Cerebellar nuclear complex (tissue), 1 donor: ENCODE measurements at places on chromosomes 4 and X.

- no peak for DNase-seq
Observed at GRCh38 chr4:75235359-75235951, 278.7 kb downstream of the RCHY1 start.

DNA sequence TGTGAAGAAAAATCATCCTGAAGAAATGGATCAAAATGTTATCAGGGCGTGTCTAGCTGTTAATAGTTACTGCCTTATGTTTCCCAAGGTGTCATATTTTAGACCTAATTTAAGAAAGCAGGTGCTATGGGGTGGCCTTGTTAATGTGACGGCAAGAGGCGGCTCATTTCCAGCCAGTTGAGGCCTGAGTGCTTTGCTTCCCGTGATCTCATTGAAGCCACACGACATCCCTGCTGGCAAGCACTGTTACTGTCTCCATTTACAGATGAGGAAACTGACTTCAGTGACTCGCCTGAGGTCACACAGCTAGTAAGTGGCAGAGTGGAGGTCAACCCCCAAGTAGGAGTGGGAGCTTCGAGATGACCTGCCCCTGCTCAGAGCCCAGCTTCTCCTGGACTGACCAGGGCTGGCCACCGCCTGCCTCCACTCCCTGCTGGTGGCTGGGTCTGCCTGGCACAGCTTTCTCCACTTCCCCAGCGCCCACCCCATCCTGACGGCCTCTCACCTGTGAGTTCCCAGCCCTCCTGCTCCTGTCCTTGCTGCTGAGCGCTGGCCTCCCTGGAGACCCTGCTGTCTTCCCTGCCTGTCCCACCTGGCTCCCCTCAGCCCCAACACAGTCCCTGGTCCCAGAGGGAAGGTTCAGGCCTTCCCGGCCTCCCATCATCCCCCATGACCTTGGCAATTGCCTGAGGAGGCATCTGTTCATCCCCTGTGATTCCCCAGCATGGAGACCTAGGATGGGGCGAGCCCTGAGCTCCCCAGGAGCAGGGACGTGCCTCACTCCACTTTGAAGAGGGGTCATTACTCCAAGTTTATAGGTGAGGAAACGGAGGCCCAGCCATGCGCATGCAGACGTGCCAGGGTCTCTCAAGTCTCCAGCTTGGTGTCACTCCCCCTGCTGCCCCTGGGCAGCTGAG, 47.7 kb upstream of the SORCS2 start:
- DNase-seq, result no peak

DNA sequence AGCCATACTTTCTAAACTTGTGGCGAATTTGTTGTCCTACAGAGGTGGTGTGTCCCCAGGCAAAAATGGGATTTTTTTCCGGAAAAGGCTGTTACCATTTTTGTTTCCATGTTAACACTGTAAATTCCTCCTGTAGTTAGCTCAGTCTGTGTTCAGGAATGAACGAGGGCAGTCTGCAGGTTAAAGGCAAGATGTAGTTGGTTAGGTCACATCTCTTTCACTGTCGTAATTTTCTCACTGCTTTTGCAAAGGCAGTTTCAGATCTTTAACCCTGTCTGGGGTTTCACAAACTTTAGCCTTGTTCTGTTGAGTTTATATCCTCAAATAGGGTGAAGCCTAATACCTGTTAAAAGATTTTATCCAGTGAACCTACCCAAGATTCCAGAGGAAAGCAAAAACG, 50.5 kb upstream of the PUDP start:
- DNase-seq, result no peak

- DNase-seq, result no peak
Observed at GRCh38 chr4:96295143-96295741, 455.3 kb downstream of the PDHA2 start.

DNA sequence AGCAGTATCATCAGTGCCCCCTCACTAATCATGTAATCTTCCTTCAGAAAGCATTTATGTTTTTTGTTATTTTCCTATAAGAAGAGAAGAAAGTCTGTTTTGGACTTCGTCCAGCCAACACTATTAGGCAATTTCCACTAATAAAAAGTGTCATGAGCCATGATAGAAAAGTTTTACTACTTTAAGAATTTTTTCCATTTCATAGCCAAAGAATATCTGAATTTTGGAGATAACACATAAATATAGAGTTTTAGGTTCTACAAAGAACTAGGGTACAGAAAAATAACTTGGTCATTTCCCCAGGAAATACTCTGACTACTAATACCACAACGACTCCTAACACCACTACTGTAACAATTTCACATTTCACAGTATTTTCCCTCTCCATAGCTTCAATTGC, 41.8 kb upstream of the VEGFC start:
- no peak for DNase-seq

DNA sequence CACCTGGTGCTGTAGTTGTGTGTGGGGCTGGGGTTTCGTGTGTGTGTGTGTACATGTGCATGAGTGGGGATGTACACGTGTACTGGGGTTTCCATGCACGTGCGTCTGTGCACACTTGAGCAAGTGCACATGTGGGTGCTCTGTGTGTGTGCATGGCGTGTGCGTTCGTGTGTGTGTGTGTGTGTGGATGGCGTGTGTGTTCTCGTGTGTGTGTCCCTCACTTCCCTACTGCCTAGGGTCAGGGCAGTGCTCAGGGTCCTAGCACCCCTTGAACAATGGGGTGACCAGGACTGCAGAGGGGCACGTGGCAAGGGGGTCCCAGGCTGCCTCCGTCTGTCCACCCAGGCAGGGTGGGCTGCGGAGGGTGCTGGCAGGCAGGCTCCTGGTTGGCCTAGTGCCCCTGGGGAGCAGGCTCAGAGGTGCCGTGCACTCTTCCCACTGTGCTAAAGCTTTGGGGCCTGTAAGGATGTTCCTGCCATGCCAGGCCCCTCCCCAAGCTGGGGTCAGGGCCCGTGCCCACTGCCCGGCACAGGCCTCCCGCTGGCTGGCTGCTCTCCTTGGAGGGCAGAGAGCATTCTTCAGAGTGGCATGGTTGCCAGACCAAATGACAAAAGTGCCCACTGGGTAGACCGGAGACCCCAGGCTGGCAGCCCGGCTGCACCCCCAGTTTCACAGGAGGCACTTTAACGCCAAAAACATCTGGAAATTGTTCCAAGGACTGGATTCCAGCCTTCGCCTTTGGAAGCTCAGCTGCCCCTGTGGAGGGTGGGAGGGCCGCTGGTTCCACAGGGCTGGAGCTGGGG, 29.1 kb downstream of the FGFRL1 start:
- no peak for DNase-seq

- no peak for DNase-seq
Observed at GRCh38 chrX:27599928-27600327, 9.8 kb downstream of the DCAF8L2 start.

GRCh38 chr4:144647095-144647561, 1.2 kb downstream of the HHIP start:
- DNase-seq, result no peak

DNA sequence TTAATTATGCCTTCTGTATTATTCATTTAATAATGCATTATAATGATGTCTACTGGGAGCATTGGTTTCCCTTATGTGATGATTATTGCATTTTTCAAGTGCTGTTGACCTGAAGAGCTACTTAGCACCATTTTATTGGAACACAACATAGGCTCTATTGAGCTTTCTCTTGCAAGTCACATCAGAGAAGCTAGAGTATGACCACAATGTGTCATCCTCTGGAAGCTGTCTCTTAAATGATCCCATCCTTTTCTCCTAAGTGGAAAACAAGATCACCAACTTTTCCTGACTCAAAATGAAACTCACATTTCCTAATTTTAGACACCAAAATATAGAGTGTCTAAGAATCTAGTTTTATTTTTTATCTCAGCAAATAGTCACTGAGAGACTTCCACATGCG, 1451.9 kb downstream of the PCDH7 start:
- no peak for DNase-seq

- no peak for DNase-seq
Observed at GRCh38 chr4:42865572-42866189, 26.8 kb upstream of the GRXCR1 start.

DNA sequence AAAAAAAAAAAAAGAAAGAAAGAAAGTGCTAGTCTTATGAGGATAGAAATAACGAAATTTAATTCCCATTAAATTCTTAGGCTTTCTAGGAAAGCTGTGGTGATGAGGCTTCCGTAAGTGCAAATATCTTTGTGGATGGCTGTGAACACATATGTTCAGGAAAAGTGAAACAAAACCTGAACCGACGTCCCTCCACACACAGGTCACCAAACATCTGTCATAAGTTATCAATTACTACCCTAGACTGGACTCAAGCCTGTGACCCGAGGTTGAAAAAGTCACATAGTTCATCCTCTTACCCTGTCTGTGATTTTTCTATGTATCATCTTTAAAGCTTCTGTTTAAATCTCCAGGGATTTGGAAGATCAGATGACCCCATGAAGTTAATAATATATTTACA, 24.8 kb downstream of the HHIP start:
- no peak for DNase-seq

DNA sequence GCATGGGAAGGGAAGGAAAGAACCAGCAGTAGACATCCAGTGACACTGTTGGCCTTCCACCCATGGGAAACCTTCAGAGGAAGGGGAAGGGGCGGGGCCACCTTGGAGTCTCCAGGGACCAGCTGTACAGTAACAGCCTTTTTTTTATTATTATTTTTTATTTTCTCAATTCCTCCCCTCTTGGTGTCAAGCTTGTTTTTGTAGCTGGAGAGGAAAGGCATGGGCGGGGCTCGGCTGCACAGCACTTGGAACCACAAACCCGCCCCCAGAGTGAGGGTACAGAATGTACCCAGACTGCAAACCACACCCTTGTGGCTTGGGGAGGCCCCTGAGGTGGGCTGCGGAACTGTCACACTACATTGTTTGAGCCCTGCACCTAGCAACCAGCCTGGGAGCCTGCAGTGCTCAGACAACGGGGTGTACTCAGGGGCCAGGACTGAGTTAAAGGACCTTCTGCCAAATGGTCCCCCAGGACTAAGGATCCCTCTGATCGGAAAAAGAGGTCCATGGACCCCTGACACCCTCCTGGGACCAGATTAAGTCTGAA, 45.7 kb downstream of the PRPS1 start:
- DNase-seq, result no peak

- no peak for DNase-seq
Observed at GRCh38 chr4:166458756-166459155, 585.7 kb downstream of the TLL1 start.

DNA sequence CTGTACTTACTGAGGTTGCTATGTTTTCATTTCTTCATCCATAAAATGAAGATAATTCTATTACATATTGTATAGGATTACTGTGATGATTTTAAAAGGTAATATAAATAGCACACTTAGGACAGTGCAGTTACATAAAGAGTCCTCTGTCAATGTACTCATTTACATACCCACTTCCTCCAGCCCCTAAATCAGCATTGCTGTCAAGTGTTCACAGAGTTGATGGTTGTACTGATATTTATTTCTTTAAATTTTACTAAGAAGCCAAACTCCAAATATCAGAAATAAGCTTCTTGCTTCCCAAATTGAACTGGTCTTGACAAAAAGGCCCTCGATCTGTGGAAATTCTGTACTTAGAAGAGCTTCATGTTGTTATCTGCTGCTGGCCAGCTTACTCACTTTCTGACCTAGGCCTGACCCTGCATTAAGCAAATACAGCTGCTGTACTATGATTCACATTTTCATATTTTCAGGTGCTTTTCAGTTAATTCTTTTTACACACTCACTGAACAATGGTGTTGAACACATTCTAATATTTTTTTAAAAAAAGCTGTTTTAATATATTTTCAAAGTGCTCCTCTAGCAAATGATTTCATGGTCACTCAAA, 259.6 kb downstream of the UNC5C start:
- DNase-seq, result no peak

- DNase-seq, result no peak
Observed at GRCh38 chr4:151488968-151489367, 80.0 kb downstream of the FHIP1A start.

DNA sequence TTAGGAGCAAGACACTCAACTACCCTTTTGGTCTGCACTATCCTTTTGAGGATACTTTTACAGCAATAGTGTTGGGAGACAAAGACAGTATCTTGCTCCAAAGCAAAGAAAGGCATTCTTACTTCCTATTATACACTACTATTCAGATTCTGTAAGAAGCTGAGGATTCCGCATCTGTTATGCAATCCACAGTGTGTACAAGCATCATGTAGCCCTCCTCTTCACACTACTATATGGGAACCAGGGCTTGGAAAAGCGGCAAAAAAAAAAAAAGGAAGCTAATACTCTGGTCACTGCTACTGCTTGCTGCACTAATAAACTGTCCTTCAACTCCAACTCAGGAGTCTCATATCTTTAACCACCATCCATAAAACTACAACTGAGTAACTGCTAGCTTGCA, 59.1 kb downstream of the FBXW7 start:
- DNase-seq, result no peak

DNA sequence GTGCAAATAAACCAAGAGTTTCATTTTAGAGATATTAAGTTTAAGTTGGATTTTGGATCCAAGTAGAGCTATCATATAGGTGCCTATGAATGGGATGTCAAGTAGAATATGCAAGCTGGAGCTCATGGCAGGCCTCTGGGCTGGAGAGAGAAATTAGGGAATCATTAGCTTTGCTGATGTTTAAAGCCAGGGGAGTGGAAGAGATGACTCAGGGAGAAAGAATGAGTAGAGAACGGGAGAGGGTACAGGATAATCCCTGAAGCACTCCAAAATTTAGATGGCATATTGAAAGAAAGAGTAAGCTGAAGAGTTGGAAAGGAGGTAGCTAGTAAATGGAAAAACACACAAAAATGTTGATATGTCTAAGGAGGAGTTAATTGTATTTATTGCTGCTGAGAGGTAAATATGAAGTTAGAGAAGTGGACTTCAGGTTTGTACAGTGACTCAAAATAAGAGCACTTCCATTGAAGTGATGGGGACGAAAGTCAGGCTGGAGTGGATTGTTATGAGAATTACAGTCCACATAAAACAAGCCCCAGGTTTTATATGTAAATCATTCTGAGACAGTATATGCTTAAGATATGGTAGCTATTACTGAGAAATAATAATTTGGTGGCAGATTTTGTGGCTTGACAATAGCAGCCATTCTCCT, 72.5 kb upstream of the GRXCR1 start:
- no peak for DNase-seq

GRCh38 chrX:74351760-74352159, 47.8 kb downstream of the ZCCHC13 start:
- DNase-seq, result no peak

- DNase-seq, result no peak
Observed at GRCh38 chrX:119614776-119615175, 8.6 kb upstream of the NKRF start.
